ENCODE measurements at places on chromosomes 1 and 21.

DNA sequence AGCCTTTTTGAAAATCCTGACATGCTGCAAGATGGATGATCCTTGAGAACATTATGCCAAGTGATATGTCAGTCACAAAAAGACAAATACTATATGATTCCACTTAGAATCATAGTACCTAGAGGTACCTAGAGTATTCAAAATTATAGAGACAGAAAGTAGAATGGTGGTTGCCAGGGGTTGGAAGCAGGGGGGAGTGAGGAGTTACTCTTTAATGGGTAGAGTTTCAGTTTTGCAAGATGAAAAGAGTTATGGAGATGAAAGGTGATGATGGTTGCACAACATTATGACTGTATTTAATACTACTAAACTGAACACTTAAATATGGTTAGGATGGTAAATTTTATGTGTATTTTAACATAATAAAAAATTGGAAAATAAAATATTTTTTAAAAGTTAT is 37.9 kb upstream of the PODN start:
- DNase-seq = no peak

DNA sequence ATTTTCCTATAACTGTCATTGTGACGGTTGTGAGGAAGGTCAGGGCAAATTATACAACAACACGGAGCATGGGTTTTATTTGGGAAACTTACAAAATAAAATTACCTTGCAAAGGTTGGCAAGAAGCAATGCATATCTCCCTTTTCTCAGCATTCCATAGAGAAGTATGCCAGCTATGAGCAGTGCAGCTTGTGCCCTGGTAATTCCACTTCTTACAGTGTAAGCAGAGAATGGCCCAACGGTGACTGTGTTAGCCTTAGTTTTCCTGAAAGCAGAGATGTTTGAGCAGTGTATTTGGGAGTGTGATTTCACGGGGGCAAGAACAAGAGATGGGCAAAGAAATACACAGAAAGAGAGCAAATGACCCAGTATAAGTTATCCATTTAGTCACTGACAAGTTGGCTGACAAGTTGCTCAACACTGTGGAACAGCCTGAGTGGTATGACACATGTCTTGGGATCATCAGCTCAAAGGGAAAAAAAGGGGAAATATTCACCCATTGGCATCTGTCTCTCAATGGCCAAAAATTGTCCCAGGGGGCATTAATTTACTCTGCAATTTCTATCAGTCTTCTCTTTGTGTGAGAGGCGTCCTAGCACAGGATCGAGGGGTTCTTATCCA is 210.9 kb upstream of the NRIP1 start:
- no peak for DNase-seq

DNA sequence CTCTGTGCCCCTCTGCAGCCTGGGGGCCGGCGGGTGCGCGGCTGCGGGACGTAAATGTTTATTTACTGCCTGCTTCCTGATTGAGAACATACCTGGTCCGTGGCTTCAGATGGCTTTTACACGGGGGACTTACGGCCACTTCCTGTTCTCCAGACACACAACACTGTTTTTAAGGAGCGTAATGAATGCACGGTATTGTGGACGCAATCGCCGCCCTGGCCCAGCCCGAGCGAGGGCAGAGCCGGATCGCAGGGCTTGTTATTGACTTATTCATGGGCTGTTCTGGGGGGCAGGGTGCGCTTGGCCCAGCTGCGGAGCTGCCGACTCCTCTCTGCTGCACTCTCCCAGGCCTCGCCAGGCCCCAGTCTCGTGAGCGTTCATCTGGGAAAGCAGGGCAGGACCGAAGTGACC is 52.8 kb upstream of the ACTRT2 start:
- DNase-seq = no peak

DNA sequence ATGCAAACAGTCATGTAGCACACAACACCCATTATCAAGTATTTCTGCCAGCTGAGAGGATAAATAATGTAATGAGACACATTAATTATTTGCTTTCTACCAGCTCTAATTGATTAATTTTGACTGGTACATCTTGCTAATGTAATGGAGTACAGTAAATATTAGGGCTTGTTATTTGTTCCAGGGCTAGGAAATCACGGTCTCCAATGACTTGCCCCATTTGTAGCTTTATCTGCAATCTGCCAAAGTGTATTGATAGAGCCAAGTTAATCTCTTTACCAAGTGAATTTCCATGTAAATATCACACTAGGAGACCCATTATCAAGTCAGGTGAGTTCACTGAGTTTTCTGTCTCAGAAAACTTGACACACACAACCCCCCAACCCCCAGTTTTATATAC is 55.1 kb downstream of the RGS13 start:
- no peak for DNase-seq

DNA sequence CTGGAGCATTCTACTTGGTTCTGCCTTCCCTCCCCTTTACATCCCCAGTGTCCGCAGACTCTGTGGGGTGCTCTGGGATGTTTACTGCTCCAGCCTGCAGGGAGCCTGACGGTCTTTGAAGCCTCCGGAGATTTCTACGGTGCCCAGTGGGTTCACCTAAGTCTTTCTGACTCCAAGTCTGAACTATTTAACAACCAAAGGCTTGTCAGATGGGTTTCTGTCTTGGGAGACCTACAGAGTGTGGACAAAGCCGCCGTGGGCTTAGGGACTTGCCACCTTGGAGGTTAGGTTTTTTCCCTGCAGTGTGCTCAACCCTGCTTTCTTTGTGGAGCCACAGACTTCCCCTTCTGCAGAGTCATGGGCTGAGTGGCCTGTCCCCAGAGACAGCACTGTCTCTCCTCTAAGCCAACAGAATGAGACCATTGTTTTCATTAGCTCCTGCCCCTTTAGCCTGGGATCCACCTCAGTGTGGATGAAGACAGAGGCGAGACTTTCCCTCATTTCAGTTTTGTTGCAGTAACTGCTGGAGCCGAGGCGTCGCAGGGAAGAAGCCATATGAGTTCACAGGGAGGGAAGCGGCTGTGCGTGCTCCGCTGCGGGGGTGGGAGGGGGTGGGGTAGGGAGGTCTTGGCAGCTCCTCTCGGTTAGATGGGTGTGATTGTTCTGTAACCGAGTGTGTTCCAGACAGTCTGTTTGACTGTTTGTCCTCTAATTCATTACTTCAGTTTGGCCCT is 120.7 kb downstream of the CNIH3 start:
- no peak for DNase-seq

GRCh38 chr1:207997486-207998268 is 86.8 kb upstream of the CD34 start:
- no peak for DNase-seq

DNA sequence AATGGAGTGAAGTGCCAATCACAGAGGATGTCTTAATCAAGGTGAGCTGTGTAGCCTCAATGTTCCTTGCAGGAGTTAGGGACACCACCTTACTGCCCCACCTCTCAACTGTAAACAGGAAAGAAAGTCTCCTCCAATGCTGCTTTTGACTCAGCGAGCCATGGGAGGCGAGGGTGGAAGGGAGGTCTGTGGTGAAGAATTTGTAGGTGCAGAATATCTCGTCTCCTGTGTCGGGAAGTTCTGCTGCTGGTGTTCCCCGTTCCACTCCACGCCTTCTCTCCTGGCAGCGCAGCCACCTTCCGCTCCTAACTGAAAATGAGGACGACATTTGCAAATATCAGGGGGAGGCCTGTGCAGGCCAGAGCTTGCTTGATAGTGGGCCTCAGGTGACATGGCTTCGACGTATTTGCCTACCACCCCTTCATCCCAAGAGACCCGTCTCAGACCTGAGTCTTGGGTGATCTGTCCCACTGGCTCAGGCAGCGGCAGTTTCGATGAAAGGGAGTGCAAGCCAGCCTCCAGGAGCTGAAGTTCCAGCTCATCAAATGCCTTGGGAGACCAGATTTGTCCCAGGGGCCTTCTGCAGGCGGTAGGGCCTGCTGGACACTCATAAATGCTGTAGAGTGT is 368.3 kb upstream of the C1orf174 start:
- no peak for DNase-seq

DNA sequence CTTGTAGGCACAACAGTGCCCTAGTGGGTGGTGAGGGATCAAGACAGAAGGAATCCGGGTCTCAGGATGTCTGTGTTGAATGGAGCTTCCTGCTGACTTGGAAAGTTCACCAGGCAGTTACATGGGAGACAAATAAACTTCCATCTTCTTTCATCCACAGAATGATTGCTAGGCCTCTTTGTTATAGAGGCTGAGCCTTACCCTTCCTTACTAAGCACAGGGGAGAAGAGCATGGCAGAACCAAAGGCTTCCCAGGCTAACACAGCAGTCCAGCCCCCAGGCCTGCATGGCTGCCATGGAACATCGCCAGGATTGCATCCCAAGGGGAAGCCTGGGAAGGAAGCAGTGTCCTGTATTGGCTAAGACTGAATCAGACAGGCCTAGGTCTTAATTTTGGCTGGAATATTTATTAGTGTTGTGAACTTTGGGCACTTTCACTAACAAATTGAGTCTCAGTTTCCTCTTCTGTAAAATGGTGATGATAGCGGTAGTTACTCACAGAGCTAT is 18.7 kb downstream of the HEYL start:
- DNase-seq = no peak

DNA sequence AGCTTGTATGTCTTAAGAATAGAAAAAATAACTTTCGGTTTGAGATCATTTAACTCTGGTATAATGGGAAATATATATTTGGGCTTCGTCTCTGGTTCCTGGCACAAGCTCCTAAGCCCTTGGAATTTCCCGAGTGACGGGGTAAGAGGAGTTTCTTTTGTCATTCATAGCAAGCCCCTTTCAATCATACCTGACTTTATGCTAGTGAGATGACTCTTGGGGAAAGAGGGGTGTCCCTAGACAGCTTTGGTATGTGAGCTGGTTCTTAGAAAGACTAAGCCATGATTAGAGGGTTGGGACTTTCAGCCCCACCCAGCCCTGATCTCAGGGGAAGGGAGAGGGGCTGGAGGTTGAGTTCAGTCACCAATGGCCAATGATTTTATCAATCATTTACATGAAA is 13.9 kb upstream of the MTARC1 start:
- DNase-seq = no peak

GRCh38 chr1:193540511-193540910 is 354.1 kb upstream of the B3GALT2 start:
- no peak for DNase-seq

- no peak for DNase-seq
Observed at GRCh38 chr1:239730378-239730777, 344.0 kb downstream of the CHRM3 start.

DNA sequence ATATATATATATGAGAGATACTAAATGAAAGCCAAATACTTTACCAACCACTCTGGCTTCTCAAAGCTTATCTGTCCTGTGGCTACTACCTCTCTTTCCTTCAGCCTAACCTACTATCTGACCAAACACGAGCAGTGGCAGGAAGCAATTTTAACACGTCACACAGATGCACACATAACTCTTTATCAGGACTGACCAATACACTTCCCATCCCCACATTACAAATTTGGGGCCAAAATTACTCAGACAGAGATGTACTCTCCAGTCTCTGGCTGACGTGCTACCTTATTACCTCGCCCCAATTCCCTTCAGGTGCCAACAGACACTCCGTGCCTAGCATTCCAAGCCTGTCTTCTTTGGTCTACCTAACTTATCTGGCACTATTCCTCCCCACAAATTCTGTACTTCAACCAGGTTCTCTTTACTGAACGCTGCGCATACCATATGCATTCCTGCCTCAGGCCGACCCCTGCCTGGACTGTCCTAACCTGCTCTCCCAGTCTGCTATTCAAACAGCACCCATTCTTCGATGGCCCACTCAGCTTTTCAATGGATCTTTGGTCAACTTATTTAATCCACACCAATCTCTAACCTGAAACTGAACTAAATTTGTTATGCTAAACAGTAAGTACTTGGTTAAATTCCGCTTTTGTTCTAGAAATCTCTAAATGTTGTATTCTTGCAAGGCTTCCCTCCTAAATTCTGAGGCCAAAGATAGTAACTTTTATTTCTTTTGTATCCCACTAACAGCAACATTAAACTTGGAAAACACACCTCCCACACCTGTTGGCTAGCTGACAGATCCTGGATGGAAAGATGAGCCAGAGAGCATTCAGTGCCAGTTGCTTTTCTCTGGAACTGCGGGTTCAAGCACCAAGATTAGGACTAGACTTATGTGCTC is 27.9 kb downstream of the RERE start:
- no peak for DNase-seq

DNA sequence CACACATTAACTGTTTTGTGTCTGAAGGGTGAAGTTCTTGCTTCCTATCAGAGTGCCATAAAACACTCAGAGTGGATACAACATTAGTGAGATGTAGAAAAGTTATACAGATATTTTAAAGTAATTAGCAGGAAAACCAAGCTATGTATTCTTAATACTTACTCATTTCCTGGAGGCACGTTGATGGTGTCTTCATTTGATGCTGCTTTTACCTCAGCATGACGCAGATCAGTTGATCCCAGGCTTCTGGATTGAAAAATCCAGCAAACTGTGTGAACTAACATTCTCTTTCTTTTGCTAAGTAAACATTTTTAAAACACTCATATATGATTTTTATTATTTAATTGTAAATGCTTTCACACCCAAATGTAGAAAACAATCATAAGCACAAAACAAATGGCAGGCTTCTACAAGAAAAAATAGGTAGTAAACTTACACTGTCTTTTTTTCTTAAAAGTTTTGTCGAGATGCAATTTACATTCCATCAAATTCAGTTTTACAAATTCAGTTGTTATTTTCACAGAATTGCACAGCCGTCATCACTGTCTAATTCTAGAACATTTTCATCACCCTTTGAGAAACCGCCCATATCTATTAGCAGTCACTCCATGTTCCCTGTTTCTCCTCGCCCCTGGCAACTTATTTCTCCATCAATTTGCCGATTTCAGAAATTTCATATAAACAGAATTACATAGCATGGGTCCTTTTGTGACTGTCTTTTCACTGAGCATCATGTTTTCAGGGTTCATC is 198.9 kb downstream of the LRRC7 start:
- no peak for DNase-seq

All from NCI-H2081 treated with DMSO at 0.1 percent for 48 hours (cell line).